HCT116 (cell line): ENCODE measurements at places on chromosomes 5 and 9. TPM values are rescaled to one million over a fixed set of nuclear protein-coding genes. Genes with fewer than 3 reads are reported as not detected.
A peak's percentile ranks its signal among the peaks of the same experiment; 100 is the strongest.

DNA sequence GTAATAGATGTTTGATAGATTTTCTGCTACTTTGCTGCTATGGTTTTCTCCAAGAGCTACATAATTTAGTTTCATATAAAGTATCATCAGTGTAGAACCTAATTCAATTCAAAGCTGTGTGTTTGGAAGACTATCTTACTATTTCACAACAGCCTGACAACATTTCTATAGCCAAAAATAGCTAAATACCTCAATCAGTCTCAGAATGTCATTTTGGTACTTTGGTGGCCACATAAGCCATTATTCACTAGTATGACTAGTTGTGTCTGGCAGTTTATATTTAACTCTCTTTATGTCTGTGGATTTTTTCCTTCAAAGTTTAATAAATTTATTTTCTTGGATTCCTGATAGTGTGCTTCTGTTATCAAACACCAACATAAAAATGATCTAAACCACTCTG lies 35.1 kb upstream of the CCDC152 start:
- DNase-seq, result no peak

GRCh38 chr5:39314591-39314990 lies 49.7 kb downstream of the C9 start:
- no peak for DNase-seq

Gene RELL2
- 8.7 TPM for total RNA-seq

Gene CD74
- 8.9 TPM for total RNA-seq

DNA sequence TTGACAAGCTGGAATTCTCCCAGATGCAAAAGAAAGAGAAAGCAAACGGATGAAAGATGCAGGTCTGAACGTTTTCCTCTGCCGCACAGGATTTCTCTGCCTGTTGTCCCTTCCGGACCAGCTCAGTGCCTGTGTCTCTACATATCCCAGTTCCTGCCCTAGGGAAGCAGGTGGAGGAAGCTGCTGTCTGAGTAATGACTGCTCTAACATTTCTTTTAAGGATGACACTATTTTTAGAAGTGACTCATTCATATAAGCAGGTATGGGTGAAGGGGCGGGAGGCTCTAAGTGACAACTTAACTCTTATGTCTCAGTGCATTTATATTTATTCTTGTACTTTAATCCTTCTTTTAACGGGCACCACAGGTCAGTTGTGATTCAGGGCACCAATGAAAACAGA lies 128.8 kb downstream of the SLC24A2 start:
- DNase-seq, result no peak

DNA sequence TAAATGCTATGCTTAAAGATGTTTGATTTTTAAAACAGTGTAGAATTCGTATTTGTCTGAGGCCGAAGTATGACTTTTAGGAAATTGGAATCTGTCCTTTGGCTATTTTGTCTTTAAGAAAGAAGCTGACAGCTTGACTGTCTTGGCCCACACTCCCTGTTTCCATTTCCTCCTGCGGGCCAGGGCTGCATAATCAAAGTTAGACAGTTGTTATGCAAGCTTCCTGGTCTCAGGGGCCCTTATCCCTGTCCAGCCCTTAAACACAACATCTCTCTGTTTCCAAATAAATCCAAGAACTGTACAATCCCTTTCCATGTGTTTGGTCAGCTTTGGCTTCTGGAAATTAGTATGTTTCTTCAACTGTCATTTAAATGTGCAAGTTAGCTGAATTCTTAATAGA lies 54.6 kb upstream of the ECM2 start:
- DNase-seq, result no peak

Gene PAEP
- not detected for total RNA-seq

DNA sequence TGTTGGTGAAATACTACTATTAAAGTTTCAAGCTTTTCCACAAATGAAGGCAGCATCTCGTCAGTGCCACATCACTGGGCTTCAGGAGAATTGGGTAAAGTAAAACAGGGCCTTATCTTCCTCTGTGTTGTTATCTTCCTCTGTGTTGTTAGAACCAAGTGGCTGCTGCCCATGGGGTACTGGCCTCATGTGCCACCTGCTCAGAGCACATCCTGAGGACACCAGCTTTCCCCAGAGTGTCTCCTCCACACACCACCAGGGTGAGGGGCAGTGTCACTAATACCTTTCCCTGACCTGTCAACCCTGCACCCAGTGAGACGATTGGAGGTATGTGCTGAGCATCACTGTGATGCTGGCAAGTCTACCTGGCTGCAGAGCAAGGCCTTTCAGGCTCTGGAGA lies 499.9 kb downstream of the SEMA5A start:
- no peak for DNase-seq

GRCh38 chr9:27210588-27210987 lies 86.4 kb downstream of the EQTN start:
- DNase-seq, result no peak

- DNase-seq, result no peak
These were observed 19.4 kb downstream of the USP20 start for GRCh38 chr9:129854588-129855110.

DNA sequence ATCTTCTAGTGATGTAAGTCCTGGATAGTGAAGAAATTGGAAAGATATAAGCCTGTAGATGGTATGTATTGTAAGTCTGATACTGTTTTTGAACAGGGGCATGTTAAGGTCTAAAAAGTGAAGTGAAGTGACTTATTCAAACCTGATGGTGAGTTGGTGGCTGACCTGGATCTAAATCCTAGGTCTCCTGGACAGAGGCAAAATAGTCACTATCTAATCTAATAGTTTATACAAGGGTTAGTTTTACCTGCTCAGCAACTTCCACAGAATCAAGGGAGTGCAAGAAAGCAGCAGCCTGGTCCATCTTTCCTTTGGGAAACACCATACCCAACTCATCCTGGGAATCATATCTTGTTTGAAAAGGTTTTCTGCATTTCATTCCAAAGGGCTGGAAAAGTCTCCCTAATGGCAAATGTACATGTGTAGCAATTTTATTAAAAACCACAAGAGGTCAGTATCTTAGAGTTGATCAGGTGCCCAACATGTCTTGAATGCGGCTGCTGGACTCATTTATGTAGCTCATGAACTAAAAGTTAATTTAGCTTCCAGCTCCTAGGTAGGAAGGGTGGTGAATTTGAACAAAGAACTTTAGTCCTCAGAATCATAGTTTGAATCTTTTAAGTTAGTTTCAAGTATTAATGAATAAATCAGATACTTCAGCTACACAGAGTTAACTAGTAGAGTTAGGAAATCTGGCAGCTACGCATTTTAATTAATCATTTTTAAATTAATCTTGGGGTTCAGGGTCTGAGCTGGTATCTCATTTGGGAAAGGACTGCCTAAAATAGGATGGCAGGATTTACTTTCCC lies 26.0 kb downstream of the SKP2 start:
- DNase-seq, result peak; percentile 7

DNA sequence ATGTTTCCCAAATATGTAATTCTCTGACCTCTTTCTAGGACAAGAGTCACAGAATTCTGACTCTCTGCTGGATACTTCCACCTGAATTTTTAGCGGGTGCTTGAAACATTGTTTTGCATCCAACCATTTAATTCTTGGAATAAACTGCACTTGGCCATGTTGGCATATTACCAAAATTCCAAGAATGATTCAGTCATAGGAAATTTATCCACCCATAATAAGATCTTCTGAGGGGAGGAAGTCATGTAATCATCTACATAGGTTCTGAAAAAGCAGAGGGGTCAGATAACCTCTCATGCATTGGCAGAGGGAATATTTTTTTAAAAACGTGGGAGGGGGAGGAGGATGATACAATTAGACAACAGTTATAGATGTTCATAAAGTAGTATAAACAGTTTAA lies 156.9 kb downstream of the PAM start:
- peak; percentile 61 for DNase-seq

DNA sequence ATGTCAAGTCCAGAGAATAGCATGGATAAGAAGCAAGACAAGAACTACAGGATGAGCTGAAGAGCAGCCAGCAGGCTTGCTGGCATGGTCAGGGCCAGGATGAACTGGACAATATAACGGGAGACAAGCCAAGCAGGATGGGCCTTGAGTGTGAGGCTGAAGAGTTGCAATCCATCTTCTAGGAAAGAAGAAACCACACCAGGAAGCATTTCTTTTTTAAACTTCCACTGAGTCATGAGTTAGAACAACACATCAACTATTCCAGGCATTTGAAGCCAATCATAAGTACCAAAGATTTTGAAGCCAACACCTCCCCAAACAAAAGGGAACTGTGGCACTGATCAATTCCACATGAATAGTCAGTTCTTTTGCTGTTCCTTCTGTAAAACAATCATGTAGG lies 27.3 kb downstream of the SLC31A2 start:
- no peak for DNase-seq

DNA sequence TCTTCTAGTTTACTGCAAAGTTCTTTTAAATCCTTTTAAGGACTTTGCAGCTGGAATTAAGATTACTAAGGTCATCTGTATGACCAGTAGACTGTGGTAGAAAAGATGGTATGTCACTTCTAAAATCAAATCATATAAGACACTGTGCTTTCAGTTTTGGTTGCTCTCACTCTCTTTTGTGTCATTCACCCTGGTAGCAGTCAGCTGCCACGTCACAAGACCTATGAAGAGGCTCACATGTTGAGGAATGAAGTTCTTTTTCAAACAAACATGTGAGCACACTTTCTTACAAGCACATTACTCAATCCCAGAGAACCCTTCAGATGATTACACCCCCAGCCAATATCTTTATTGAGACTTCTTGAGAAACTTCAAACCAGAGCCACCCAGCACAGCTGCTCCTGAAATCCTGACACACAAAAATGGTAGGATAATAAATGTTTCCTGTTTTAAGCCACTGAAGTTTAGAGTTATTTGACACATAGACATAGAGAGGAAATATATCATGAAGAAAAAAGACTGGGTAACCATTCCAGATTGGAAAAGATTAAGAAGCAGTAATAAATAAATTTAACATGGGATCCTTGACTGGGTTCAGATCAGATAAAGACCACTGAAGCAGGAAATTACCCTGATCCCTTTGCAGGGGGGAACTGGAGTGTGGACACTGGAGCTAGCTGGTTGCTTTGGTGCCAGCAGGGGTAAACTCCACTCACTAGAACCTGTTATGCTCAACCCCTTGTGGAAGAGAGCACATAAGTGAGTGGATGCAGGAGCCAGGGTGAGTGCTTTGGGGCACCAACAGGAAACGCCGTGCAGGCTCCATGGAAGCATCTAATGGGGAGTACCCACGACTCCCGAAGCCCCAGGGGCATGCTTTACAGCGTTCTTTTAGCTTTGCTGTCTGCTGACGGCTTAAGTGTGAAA lies 64.1 kb downstream of the SLCO4C1 start:
- no peak for DNase-seq

DNA sequence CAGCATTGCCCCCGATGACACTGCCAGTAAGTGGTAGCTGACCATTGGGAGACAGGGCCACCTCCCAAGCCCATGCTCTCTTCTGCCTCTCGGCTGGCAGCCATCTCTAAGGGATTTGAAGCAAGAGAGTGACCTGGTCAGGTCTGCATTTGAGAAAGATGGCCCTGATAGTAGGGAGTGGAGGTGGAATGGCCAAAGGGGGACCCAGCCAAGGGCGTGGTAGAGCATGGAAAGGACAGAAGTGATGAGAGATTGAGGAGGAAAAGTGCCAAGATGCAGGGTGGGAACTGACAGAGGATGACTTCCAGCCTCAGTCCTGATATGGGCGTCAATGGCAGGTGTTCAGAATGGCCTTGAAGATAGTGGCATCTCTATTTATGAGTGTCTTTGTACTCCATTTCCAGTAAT lies 9.0 kb downstream of the ABL1 start:
- DNase-seq, result no peak

DNA sequence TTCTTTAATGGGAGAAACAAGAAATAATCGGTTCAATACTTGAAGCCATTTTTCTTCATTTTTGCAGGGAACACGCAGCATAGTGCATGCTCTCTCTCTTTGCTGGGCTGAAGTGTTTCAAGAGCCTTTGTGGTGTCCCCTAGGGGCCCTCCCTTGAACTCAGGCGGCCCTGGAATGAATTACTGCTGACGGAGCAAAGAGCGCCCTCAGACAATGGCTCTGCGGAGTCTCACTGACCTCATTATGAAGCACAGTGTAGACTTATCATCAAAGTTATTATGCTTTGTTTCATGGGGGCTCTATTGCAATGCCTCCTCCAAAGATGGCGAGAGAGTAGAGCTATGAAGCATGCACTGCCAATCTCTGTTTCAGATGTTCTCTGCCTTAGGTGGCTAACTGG lies 64.8 kb upstream of the ADCY2 start:
- no peak for DNase-seq

GRCh38 chr9:36874921-36875320 lies 159.1 kb downstream of the PAX5 start:
- no peak for DNase-seq

DNA sequence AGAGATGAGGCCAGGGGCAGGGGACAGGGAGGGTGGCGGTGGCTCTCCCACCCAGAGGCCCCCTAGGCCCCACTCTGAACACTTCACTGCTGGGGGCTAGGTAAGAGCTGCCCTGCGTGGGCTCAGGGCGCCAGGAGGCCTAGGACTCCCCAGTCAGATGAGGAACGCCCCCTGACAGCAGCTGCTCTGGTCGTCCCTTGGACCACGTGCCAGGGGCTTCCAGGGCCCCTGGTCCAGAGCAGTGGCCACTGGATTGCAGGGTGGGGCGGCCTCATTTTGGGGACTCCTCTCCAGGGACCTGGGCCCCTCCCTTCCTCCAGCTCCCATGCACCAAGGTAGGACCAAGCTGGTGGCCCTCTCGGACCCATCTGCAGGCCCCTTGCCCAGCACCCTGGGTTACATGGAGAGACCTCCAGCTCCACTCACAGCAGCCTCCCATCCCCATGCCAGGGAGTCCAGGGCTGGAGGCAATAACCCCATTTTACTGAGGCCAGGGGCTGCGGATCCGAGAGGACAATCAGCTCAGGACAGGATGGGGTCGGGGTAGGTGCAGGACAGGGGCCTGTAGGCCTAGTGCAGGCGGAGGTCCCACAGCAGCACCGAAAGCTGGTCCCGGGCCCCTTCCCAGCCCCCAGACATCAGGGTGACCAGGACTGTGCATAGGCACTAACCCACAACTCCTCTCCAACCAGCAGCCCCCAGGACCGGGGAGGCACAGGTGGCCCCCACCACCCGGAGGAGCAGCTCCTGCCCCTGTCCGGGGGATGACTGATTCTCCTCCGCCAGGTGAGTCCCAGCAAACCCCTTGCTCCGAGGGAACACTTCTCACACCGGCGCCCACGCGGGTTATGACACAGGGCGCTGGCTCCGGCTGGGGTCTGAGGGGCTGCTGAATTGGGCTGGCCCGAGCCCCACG lies 1.5 kb downstream of the EGFL7 start:
- no peak for DNase-seq

DNA sequence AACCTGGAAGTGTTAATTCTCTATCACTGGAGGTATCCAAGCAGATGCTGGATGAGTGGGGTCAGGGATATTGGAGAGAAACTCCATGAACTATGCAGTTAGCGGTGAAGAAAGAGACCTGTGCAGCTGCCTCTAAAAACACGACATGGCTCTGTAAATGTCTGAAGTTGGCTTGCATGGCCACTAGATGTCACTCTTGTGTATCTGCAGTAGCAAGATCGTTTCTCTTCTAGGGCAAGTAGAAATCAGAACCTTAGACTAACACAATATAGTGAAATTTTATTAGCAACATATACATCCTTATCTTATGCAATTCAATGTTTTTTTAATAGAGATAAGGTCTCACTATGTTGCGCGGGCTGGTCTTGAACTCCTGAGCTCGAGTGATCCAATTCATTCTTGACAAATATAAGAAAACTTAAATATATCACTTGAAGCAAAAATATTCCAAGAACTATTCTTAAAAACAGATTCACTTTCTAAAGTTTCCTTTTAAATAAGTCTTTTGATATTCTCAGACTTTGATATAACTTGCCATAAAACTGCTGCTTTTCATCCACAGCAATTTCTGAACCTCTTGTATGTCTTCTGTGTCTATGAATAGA lies 2.9 kb downstream of the OR2S2 start:
- DNase-seq, result peak; percentile 67

Gene TAF11L10
- total RNA-seq, result not detected

GRCh38 chr5:133467826-133468463 lies 144.4 kb downstream of the FSTL4 start:
- DNase-seq, result no peak
